ENCODE measurements at places on chromosomes 16 and 17. TPM values are rescaled to one million over a fixed set of nuclear protein-coding genes. Genes with fewer than 3 reads are reported as not detected.

The NME2 gene
- polyA plus RNA-seq: 363 TPM

The ADAP2 gene
- polyA plus RNA-seq: 0.71 TPM

The CCL17 gene
- polyA plus RNA-seq: not detected

The GPRC5C gene
- 106 TPM for polyA plus RNA-seq

The SLC9A5 gene
- 8.4 TPM for polyA plus RNA-seq

The KRT24 gene
- not detected for polyA plus RNA-seq

The ADGRG3 gene
- polyA plus RNA-seq: 0.41 TPM

The NLGN2 gene
- 8.4 TPM for polyA plus RNA-seq

The CCL7 gene
- polyA plus RNA-seq: not detected

The SSTR5 gene
- 0.55 TPM for polyA plus RNA-seq

The PAFAH1B1 gene
- polyA plus RNA-seq: 106 TPM
